ENCODE measurements at places on chromosomes 1 and 21. TPM values are rescaled to one million over a fixed set of nuclear protein-coding genes. Genes with fewer than 3 reads are reported as not detected.

Gene KCNA2
- 0.58 TPM for total RNA-seq

Gene KIF14
- total RNA-seq = 5.1 TPM

Gene OSCP1
- 7.3 TPM for total RNA-seq

Gene CASQ2
- 0.24 TPM for total RNA-seq

Gene MAPKAPK2
- 59.1 TPM for total RNA-seq

Gene FCRL3
- not detected for total RNA-seq

Gene TRABD2B
- total RNA-seq = 6.0 TPM

Gene TMCC2
- 6.5 TPM for total RNA-seq
